Astrocyte (in vitro differentiated cells and primary cell): ENCODE measurements at places on chromosomes 1 and 21. TPM values are rescaled to one million over a fixed set of nuclear protein-coding genes. Genes with fewer than 3 reads are reported as not detected.

Gene FRRS1
- total RNA-seq = 4.5 and 4.8 TPM in 2 replicates

DNA sequence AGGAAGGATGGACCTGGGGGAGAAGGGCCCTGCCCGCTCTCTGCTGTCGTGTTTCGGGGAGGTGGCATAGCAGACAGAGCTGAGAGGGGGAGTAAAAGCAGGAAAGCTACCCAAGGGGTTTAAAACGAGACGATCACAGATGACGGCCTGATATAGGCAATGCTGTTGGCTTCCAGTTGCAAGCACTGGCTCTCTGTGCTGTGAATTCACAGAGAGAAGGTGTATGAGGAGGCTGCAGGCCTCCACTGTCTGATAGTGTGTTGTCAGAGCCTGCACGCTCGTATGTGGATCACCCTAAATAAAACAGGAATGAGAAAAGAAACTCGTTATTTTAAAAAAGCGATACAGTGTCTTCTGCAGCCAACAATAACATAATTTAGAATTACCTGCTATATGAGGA, 57.4 kb downstream of the LGR6 start:
- H3K36me3 ChIP-seq = no peaks in the 10 kb centered on the region
- H3K27me3 ChIP-seq = peaks cover 14% of the 10 kb centered on the region
- peaks cover 4% of the 10 kb centered on the region for H3K4me1 ChIP-seq

DNA sequence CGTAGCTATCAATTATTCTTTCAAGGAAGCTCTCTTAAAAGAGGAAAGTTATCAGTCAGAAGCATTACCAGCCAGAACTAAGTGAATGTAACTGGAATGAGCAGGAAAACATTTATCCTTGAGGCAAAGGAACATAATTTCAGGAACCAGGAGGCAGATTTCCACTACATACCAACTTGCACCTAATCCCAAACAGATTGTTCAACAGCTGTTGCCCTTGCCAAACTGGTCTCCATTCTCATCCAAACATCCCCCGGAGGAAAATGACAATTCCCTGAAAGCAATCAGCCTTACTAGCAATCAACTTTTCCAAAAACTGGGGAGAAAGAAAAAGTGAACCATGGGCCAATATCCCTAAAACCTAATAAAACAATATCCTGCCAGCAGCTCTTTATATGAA, 35.0 kb downstream of the ENAH start:
- H3K4me1 ChIP-seq = no peaks in the 10 kb centered on the region
- no peak for DNase-seq
- no peaks in the 10 kb centered on the region for H3K36me3 ChIP-seq
- no peak overlapping the region for H3K27ac ChIP-seq
- H3K27me3 ChIP-seq = no peaks in the 10 kb centered on the region

DNA sequence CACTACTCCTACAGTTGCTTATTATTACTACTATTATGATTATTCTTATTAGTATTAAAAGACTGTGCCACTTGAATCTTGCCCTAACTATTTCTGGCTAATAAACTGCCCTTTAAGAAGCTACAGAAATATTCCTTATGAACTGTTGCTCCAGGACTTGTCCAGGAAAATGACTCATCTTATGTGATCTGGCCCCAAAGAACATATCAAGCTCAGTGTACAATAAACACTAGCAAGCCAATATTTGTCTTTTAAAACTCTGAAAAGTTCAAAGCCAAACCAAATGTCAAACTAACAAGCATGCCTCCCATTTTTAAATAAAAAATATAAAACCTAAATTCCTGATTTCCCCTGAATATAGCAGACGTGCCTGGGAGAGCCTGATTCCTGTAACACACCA, 88.7 kb upstream of the SIM2 start:
- H3K4me3 ChIP-seq = no peak overlapping the region
- peaks cover 7% of the 10 kb centered on the region for H3K27me3 ChIP-seq
- no peak overlapping the region for H3K27ac ChIP-seq
- H3K4me1 ChIP-seq = peaks cover 9% of the 10 kb centered on the region
- H3K36me3 ChIP-seq = no peaks in the 10 kb centered on the region
